Stimulated activated naive CD4-positive, alpha-beta T cell treated with Interleukin-2 at 50 U/mL for 16 hours (primary cell): ENCODE measurements at places on chromosomes 7 and 10.

- DNase-seq = no peak
These were observed 79.5 kb upstream of the FAM20C start for GRCh38 chr7:112881-113280.

DNA sequence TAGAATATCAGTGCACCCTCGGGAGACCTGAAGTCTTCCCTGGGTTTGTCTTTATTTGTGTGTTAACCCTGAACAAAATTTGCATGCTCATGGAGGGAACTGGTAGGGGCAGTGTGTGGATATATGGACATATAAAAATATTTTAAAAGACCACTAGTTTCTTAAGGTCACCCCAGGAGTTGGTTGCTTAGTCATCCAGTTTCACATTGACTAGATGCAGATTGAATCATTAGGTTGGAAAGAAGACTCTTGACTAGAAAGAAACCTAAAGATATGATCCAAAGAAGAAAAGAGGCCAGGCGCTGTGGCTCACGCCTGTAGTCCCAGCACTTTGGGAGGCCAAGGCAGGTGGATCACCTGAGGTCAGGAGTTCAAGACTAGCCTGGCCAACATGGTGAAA lies 137.1 kb downstream of the KAT6B start:
- no peak for DNase-seq

GRCh38 chr7:73885433-73885974 lies 24.5 kb downstream of the TMEM270 start:
- DNase-seq = no peak

DNA sequence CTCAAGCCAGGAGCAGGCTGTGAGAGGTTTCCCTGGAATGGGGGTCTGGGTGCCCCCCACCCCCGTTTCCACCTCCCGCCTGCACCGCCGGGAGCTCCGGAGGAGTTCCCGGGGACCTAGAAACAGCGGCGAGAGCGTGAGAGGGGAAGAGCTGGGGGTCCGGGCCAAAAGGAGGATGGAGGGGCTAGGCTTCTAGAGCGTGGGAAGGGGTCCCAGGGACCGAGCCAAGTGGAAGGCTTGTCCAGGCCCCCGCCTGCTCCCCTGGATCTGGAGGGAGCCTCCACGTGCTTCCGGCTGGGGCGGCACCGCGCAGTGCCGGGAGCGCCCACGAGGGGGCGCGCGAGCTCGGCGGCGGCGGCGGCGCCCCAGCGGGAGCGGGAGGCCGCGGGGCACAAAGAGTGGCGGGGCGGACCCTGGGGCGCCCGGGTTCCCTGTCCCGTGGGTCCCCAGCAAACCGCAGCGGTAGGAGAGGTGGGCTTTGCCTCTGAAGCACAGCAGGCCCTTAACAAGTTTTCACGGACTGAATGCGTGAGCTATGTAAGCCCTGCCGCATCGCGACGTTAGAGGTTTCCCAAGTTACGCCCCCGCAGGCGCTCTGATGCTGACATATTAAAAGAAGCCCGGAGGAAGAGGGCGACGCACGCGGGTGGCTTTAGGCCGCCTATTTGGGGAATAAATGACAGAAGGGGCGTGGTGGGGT lies 104.4 kb upstream of the LRRC4 start:
- peak; percentile 64 for DNase-seq

DNA sequence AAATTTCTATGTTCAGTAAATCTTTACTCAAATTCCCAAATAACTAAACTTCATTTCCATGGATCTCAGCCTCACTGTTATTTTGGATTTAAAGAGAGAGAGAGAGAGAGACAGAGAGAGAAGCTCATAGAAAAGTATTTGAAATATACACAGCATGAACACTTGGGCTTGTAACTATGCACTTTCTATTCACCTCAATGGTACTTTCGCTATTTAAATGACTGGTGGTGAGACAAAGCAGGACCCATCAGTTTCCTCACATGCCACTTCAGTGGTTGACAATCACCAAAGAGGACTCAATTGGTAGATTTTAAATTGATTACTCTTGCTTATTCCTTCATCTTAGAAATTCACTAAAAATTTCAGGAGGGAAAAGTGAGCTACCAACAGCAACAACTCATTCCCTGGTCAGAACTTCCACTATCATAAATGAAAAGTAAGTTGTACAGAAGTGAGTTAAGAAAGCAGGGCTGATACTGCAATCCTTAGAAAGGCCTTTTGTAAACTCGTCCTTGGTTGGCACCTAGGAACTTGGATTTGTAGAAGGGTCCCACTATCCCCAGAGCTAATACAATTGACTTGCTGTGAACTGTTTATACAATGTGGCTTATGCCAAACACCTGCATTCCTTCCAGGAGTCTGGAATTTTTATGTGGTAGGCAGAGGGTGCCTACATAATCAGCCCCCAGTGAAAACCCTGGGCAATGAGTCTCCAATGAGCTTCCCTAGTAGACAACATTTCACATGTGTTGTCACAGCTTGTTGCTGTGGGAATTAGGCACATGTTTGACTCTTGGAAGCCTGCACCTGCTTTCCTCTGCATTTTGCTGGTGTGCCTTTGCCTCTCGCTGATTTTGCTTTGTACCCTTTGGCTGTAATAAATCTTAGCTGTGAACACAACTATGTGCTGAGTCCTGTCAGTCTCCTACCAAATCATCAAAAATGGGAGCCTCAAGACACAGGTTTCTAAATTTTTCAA lies 10.8 kb downstream of the ERLIN1 start:
- DNase-seq = no peak

GRCh38 chr10:124996854-124997215 lies 54.9 kb downstream of the ZRANB1 start:
- no peak for DNase-seq

GRCh38 chr7:115975766-115976165 lies 54.8 kb downstream of the TFEC start:
- no peak for DNase-seq

- no peak for DNase-seq
These were observed 18.9 kb downstream of the CEP55 start for GRCh38 chr10:93515071-93516005.

GRCh38 chr7:158303121-158303520 lies 284.5 kb downstream of the PTPRN2 start:
- no peak for DNase-seq

- no peak for DNase-seq
These were observed 143.5 kb upstream of the IMMP2L start for GRCh38 chr7:111705807-111706206.

DNA sequence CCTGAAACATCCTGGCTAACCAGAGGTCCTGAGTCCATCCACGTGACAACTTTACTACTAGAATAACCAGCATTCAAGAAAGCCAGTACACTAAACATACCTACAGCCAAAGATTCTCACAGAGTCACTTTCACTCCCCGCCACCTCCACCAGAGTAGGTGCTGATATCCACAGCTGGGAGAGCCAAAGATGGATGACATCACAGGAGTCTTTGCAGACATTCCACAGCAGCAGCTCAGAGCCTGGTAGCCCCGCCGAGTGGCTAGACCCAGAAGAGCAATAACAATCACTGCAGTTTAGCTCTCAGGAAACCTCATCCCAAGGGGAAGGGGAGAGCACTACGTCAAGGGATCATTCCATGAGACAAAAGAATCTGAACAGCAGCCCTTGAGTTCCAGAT lies 13.5 kb upstream of the ADAM22 start:
- DNase-seq = no peak

DNA sequence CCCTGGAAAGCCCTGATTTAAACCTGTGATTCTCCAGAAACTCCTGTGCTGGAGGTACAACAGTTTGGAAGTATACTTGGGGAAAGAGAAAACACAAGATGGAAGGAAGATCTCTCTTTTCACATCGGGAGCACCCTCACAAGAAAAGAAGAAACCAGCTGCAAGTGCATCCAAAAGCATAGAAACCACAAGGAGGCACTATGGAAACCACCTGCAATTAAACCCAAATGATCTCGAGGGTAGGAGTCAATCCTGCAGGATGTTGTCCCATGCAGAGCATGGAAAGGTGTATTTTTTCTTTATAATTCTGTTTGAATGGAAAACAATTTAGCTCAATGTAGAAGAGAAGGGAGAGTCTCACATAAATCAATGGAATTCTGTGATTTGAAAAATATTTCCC lies 210.5 kb downstream of the TWIST1 start:
- DNase-seq = no peak

DNA sequence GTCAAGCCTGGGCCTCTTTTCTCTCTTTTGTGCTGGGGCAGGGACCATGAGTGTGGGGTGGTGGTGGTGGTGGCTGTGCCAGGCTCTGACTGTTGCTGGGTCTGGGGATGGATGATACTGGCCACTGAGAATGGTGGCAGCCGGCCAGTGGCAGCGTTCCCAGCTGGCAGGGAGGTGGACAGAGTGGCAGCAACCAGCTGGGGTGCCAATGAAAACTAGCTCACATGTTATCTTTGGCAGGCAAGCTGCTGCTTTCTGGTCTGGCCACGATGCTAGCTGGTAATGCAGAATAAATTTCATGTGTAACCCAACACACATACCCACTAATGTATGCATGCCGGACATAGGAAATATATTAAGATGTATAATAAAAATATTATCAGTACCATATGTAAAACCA lies 95.0 kb upstream of the SLC26A5 start:
- DNase-seq = no peak

DNA sequence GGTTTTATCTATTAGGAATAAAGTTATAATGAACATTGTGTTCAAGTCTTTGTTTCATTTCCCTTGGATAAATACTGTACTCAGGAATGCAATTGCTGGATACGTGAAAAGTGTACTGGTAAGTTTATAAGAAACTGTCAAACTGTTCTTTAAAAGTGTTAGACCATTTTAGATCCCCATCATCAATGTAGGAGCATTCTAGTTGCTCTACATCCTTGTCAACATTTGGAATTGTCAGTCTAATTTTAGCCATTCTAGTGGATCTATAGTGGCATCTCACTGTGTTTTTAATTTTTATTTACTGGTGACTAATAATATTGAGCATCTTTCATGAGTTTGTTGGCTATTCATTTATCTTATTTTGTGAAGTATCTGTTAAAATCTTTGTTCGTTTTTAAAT lies 354.0 kb upstream of the NRP1 start:
- no peak for DNase-seq

GRCh38 chr10:46232084-46232483 lies 54.7 kb upstream of the ANTXRL start:
- DNase-seq = no peak

DNA sequence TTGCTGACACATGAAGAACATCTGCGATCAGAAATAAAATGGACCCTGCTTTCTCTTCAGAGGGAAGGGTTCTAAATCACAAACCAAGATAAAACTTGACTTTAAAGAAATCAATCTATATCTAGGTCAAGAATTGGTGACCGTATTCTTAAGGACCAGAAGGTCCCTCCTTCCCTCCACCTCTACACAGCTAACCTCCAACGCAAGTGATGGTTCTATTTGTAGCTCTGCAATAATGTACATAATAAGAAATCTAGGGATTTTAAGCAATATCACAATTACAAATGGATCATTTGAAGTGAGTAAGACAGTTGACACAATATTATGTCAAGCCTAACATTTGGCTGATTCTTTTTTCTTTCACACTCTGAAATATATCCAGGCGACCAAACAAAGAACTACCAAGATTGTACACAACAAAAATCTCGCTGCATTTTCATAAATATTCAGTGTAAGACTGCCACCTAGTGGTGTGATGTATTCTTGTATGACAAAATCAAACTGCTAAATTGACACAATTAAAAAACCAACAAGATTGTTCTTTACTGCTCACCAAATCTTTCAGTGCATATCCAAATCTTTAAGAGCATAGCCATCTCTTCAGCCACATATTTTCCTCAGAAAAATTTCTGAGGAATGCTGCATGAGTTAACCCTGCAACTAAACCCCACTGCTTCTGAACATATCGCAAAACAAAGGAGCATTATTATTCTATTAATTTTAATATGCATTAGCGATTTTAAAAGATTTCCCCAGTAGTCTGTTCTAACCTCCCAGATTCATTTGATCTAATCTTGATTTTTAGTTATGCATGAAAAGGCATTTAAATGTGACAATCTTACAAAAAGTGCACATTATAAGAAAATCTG lies 44.5 kb downstream of the ICA1 start:
- DNase-seq = peak; percentile 2

DNA sequence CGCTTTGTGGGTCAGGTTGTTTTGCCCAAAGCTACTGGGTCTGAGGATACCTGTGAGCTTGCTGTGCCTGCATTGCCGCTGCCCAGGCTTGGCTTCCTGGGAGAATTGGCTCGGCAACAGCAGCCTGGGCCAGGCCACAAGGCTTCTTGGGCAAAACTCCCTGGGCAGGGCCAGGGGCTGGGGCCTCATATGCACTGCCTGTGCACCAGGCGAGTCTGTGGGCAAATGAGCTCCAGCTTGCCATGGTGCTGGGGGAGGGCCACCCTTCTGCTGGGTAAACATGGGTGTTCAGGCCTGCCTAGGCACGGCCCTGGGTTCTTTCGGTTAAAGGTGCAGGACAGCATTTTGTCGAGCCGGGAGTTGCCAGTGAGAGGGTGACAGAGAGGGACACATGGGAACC lies 19.4 kb downstream of the ZMIZ1 start:
- no peak for DNase-seq

- no peak for DNase-seq
These were observed 38.3 kb upstream of the GALNTL5 start for GRCh38 chr7:151917791-151918509.

DNA sequence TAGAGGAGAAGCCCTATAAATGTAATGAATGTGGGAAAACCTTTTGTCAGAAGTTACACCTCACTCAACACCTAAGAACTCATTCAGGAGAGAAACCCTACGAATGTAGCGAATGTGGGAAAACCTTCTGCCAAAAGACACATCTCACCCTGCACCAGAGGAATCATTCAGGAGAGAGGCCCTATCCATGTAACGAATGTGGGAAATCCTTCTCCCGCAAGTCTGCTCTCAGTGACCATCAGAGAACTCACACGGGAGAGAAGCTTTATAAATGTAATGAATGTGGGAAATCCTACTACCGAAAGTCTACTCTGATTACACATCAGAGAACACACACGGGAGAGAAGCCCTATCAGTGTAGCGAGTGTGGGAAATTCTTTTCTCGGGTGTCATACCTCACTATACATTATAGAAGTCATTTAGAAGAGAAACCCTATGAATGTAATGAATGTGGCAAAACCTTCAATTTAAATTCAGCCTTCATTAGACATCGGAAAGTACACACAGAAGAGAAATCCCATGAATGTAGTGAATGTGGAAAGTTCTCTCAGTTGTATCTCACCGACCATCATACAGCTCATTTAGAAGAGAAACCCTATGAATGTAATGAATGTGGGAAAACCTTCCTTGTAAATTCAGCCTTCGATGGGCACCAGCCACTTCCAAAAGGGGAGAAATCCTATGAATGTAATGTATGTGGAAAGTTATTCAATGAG lies 18.9 kb downstream of the RBAK start:
- no peak for DNase-seq

DNA sequence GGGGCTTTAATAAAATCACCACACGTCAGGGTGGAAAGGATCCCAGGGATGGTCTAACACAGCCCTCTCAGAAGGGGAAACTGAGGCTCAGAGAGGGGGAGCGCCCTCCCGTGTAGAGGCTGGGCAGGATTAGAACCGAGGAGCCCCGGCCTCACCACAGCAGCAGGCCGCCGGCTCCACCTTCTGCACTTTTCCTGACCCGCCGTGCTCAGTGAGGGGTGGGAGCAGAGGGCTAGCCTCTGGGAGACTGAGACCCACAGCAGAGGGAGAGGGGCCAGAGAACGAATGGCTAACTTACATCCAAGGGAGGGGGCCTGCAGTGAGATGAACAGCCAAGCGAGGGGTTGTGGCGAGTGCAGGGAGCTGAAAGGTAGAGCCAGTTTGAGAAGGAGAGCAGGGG lies 79.5 kb downstream of the COL13A1 start:
- no peak for DNase-seq
